ENCODE measurements at places on chromosomes 4 and X.

GRCh38 chrX:12953420-12953819, 21.5 kb upstream of the TMSB4X start:
- no peak for DNase-seq

DNA sequence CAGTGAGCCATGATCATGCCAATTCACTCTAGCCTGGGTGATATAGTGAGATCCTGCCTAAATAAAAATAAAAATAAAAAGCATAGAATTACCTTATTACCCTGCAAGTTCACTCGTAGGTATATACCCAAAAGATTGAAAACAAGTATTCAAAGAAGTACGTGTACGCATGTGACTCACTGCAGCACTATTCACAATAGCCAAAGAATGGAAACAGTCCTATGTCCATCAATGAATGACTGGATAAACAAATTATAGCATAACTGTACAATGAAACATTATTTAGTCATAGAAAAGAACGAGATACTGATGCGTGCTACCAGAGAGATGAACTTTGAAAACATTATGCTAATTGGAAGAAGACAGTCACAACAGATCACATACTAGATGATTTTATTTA, 204.6 kb upstream of the DIAPH2 start:
- no peak for DNase-seq

GRCh38 chr4:111562826-111563225, 582.4 kb upstream of the FAM241A start:
- DNase-seq = no peak

GRCh38 chr4:41070516-41071281, 143.6 kb downstream of the APBB2 start:
- peak; percentile 16 for DNase-seq

DNA sequence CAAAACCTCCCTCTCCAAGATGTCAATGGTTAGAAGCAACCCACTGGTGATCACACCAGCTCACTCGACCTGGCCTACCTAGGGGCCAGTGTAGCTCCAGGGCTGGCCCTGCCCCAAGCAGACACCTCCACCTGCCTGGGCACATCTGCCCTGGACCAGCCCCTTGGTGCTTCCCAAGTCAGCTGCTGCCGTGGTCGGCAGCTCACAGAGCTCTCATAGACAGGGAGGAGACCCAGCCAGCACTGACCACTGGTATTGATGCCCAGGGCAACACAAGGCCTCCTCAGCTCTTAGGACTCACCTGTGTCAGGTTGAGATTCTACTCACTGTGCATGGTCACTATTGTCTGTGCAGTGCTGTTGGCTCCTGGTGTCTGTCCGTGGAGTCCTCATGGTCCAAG, 51.7 kb downstream of the SEPSECS start:
- no peak for DNase-seq

DNA sequence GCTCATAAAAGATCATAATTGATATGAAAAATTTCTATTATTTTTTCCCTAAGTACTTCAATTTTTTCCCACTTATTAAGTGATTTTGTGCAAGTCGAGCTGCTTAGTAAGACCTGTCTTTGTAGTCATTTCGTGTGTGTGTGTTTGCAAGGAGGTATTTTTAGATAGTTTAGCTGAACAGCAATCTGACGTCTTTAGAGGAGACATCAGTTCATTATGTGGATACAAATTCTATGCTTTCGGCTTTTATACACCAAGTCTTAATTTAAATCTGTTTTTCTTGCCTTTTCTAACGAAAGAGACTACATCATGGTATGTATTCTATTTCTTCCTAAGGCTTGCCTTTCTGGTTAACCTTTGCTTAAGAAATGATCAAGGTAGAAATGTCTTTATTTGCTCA, 179.4 kb downstream of the RAPGEF2 start:
- DNase-seq = no peak

GRCh38 chrX:67619253-67619652, 75.4 kb downstream of the AR start:
- peak; percentile 45 for DNase-seq

All from SJSA1 (cell line).